ENCODE measurements at places on chromosomes 16 and 17.

DNA sequence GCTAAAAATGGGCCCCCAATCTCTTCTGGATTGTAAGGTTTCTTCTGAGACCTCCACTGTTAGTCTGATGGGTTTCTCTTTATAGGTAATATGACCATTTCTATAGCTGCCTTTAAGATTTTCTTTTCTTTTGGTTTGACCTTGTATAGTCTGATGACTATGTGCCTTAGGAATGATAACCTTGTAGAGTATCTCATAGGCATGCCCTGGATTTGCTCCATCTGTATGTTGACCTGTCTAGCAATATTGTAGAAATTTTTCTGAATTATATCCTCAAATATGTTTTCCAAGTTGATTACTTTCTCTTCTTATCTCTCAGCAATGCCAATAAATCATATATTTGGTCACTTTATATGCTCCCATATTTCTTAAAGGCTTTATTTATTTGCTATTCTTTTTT lies 1403.8 kb upstream of the GOT2 start:
- no peak for DNase-seq

GRCh38 chr16:50808929-50809538 lies 67.1 kb downstream of the CYLD start:
- no peak for DNase-seq

- no peak for DNase-seq
Observed at GRCh38 chr16:66574531-66574930, 4.7 kb upstream of the CMTM2 start.

- DNase-seq = no peak
Observed at GRCh38 chr17:18025241-18025944, 13.6 kb downstream of the ATPAF2 start.

DNA sequence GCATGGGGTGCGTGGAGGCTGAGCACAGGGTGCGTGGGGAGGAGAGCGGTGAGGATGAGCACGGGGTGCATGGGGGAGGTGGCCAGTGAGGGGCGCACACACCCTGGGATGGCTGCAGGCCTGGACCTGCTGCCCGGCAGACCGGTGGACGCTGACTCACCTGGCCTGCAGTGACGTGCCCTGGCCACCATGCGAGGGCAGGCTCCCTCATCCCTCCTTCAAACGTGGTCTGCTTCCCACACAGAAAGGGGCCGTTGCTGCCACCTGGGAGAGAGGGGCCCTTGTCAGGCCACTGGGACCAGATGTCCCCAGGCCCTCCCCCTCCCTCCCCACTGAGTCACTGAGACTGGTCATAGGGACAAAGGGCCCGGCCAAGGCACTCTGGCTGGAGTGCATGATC lies 20.1 kb upstream of the APRT start:
- no peak for DNase-seq
